ENCODE measurements at places on chromosomes 5 and 9.

GRCh38 chr5:5486122-5486521 is 63.6 kb downstream of the ICE1 start:
- no peak for DNase-seq

DNA sequence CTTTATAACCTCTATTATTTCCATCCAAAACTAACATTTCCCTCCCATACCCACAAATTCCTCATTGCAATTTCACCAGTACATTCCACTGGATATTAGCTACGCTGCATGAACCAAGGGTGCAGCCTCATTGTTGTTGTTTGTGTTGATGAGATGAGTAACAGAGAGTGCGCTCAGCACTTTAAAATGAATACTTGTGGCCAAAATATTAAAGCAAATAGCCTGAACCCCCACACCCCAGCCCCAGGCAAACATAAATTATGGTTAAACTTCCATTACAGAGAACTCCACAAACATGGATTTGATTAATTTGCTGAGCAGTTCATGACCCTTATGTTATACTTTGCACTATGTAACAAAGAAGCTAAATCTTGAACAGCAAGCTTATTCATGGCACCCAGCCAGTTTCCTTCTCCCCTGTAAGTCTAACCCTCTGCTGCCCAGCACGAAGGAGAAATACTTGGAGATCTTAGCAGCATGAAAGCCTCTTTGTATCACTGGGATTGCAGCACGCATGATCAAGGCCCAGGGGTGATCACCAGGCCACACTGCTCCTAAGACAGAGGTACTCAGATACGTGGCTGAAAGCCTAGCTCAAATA is 205.0 kb downstream of the DOCK8 start:
- no peak for DNase-seq

- DNase-seq = no peak
Measured at GRCh38 chr9:111231801-111232580, 98.0 kb downstream of the OR2K2 start.

DNA sequence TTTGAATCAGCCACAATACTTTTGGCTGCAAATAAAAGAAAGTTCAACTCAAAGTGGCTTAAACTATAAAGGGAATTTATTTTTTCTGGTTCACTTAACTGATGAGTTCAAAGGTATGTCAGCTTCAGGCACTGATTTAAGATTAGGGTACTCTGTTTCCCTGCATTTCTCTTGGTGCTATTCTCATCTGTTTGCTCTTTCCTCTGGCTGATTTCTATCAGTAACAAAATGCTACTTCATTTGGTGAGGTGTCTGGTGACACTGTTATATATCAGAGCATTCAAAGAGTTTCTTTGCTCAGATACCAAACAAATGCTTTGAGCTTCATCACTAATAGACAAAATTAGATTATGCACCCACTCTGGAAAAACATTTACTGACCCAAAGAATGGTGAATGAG is 65.9 kb upstream of the HTR4 start:
- no peak for DNase-seq
